Stimulated activated CD8-positive, alpha-beta memory T cell treated with anti-CD3 and anti-CD28 coated beads, Interleukin-2, amount 100 ng/mL, for 1 hour (primary cell): ENCODE measurements at places on chromosomes 4 and X.

GRCh38 chrX:105725228-105725627 lies 97.1 kb upstream of the NRK start:
- no peak for DNase-seq

DNA sequence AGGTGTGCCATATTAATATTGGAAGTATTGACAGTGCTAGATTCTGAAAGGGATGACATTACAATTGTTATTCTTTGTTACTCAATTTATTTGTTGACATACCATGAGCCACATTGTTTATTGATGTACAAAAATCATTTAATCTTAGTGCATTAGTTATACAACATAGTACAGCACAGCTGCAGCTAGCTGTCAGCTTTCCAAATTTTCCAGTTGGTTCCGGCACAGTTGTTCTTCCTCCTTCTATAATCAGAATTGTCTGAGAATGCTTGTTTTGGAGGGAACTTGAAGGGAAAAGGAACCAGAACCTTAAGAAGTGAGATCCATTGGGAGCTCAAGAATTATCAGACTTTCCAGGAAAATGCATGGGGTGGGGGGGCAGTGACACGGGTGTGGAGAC lies 281.4 kb downstream of the ZIC3 start:
- DNase-seq = no peak

- DNase-seq = no peak
Measured at GRCh38 chr4:179586460-179586859, 2144.2 kb upstream of the AGA start.

DNA sequence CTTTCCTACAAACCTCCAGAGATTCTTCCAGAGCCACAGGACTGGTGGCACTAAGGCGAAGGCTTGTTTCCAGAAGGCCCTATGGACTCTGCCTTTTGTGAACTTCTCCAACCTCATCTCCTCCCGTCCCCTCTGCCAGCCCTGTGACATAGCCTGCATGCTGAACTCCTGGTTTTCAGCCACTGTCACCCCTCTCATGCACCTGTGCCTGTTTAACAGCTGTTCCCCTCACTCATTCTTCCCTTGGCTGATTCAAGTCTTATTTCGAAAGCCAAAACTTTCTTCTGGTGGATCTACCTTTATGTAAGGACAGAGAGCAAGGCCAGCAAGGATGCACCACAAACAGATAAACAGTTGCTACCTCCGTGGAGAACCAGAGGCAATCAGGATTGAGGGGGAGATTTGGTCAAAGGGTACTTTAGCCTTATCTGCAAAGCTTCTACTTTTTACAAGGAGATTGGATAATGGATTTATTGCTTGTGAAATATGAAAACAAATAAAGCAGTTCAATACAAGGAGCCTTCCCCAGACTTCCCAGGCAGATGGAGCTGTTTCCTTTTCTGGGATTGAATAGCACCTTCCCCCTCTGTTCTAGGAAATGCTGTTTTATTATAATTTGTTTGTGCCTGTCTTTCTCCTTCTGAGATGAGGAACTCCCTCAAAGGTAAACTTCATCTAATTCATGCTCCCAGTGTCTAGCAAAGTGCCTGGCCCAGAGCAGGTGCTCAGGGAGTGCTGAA lies 5.7 kb downstream of the CITED1 start:
- DNase-seq = no peak

GRCh38 chr4:142318280-142318679 lies 527.8 kb downstream of the INPP4B start:
- DNase-seq = no peak

GRCh38 chrX:6644411-6644810 lies 109.5 kb upstream of the VCX3A start:
- no peak for DNase-seq

DNA sequence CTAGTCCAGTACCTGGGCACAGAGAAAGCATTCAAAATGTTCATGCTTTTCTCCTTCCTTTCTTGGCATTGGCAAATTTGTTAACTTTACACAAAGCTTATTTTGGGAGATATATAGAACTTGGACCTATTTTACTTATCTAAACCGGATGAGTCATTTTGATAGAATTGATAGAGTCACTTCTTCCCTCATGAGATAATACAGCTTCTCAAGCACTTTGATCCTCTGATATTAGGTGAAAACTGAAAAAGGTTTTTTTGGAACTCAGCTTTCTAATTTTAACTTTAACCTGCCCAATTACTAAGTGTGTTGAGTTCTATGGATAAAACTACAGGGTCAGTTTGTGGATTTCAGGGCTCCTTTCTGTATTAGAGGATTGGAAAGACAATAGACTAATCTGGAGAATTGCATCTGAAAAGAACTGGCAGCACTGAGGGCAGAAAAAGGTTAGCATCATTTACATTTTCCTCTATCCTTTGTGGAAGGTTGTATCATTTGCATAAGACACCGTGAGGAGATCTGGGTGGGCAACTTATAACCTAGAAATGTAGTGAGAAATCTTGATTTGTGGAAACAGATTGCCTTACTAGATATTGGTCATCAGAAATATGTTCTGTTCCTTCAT lies 2.4 kb downstream of the WDR44 start:
- no peak for DNase-seq

DNA sequence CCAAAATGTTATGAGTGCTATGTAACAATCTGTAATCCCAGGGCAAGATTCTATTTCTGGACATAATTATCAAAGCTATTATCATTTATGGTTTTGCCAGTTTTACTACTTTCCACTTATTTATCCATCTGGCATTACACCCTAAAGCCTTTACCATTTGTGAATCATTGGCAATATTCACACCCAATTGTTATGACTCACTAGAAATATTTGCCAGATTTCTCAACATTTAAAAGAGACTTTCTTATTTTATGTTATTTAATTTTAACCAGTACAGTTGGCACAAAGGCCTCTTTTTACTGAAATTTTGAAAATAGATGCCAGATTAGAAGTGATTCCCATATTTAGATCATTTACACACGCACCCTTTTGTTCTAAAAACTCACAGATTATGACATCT lies 242.7 kb upstream of the WDFY3 start:
- no peak for DNase-seq

DNA sequence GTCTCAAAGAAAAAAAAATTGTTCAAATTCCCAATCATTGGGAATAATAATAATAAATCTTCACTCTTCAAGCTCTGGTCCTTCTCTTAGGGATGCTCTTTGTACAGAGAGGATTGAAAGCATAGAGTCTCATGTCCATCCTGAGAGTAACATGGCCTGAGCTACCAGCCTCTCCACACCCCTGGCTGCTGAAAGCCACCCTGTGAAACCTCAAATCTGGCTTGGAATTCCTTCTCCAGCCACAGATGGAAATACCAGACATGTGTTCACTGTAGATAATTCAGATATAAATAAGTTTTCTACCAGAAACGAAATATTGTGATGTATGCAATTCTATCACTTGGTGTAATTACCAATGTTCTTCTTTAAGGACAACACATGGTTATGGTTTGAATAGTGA lies 140.6 kb downstream of the ARSF start:
- DNase-seq = no peak

- DNase-seq = no peak
Measured at GRCh38 chrX:109440475-109440874, 41.4 kb downstream of the GUCY2F start.

DNA sequence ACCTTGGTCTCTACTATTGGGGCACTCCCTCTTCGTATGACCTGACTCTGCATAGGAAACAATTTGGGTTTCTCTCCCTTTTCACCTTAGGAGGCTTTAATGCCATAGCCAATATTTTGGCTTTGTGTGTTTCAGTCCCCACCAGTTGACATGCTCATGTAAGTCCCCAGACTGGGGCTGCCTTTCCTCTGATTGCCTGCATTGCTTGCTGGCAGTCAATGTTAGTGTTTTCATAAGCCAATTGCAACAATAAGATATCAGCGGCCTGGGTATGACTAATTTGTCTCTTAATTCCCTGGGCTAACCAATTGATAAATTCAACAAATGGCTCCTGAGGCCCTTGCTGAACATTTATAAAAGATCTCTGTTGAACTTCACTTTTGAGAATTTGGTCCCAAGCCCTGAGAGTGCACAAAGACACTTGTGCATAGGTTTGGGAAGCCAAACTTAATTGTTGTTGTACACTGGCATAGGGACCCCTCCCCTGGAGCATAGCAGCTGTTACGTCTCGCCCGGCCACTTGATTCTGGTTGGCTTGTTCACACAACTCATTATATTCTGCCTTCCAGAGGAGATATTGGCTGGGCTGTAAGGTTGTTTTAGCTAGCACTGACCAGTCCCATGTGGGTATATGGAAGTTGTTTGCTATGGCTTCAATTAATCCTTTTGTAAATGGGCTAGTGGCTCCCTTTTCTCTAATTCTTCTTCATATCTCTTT lies 206.2 kb downstream of the PABPC4L start:
- no peak for DNase-seq

GRCh38 chr4:73410916-73411730 lies 7.0 kb downstream of the ALB start:
- DNase-seq = no peak

- DNase-seq = no peak
Measured at GRCh38 chrX:48694776-48695533, 1.6 kb upstream of the SUV39H1 start.

DNA sequence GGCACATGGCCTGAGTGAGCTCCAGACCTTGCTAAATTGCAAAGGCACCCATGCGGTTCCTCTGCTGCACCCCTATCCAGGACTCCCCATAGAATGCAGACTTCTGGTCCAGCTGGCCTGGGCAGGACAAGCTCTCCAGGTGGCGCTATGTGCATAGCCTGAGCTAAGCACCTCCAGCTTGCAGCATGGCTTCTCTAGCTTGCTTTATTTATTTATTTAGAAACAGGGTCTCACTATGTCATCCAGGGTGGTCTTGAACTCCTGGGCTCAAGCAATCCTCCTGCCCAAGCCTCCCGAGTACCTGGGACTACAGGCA lies 5.5 kb upstream of the WFS1 start:
- no peak for DNase-seq

DNA sequence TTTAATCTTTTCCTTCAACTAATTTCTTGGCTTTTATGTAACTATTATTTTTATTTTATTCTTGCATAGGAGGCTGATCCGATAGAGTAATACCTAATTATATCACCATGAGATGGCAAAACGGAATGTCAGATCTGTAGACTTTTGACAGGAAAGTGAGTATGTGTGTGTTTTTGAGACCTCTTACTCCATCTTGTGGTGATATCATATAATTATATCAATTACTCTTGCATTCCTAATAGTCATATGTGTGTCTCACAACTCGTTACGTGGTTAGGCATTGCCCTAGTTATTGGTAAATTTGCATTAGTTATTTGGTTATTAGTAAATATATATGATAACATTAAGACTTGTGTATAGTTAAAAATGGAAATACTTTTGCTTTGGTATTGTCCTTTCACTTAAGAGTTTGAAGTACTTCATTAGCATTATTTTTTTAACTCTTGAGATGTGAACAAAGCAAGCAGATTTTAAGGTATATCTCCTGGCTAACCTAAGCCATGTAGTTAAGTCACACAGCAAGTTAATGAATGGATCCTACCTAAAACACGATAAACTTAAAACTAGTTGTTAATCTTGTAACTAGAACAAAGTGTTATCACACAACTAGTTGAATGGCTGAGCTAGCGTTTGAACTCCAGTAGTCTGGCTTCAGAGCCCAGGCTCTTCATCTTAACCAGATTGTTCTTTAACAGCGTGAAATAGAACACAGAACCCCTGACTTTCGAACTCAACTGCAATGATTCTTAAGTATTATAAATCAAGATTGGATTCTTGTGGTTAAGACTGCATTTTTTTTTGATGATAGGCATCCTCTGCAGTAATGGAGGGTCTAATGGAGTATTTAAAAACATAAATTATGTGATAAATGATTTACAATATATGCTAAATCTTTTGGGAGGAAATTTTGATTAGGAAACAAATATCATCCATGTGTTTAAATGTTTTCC lies 67.1 kb downstream of the PGRMC2 start:
- DNase-seq = no peak

- no peak for DNase-seq
Measured at GRCh38 chrX:11449613-11450012, 156.4 kb downstream of the AMELX start.

DNA sequence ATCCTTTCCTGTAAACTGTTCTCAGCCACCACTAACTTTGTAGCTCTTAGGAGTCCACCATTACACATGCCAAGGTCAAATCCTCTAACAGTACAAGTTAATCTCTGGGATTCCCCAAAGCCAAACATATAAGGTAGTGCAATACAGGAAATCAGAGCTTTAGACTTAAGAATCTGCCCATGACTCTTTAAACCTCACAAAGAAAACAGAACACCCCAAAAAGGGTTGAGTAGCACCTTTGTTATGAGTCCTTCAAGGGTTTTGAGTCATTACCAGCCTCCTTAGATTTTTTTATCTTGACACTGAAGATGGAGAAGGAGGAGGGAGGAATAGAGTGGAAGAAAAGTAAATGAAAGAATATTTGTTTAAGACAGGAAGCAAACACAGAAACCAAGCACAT lies 243.9 kb upstream of the SPANXN1 start:
- DNase-seq = no peak

DNA sequence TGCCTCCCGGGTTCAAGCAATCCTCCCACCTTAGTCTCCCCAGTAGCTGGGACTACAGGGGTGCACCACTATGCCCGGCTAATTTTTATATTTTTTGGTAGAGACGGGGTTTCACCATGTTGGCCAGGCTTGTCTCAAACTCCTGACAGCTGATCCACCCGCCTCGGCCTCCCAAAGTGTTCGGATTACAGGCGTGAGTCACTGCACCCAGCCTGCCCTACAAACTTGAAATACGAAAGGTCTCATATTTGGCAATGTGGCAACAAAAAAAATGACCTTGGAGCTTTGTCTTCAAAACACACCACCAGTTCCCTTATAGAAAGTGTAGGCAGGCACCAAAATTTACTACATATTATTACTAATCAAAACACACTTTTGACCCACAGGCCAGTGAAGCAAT lies 22.9 kb upstream of the PTCHD1 start:
- no peak for DNase-seq

DNA sequence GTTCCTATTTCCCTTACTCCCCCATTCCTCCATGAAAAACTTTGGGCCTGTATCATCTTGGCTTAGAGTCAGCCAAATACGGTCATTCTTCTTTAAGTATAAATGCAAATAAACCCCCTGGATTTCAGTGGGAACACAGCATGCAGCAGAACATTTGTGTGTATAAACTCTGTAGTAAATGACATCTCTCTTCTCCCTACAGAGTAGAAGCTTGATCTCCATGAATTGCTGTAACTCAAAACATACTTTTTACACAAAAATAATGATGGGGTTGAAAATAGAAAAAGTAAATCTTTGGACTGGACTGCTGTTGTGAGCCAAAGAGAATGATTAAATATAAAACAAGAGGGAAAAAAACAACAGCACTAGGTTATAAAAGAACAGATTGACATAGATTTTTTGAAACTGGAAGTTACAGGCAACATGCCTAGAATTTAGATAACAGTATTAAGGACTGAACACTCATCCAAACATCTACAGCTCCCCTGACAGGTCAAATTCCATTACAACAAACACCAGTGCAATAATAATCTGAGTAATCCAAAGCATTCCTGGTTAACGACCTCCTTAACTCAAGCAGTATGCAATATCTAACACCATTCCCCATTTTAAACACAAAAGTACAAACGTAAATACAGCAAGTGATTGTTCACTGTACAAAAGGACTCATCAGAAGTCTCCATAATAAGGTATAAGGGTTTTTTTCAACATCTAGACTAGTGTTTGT lies 30.7 kb downstream of the TSPAN5 start:
- no peak for DNase-seq
